ENCODE measurements at places on chromosomes 16 and 17. TPM values are rescaled to one million over a fixed set of nuclear protein-coding genes. Genes with fewer than 3 reads are reported as not detected.

DNA sequence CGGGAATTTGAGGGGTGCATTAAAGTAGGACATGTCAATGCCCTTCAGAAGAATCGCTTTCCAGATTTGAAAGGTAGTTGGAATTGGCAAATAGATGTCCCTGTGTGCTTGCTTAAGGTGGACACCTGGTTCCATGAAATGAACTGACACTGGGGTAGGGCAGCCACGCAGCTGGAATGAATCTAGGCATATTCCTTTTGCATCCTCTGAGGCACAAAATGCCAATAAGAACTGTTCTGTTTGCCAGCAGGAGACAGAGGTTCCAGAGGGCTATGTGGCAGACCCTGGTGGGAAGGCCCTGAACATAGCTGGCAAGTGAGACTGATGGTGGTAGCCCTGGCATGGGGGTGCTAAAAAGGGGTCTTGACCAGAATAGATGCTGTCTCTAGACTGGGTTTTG, 61.5 kb downstream of the SLC6A2 start:
- no peaks in the 10 kb centered on the region for H3K27me3 ChIP-seq
- H3K4me1 ChIP-seq: no peaks in the 10 kb centered on the region
- H3K27ac ChIP-seq: no peak overlapping the region

CX3CL1 gene
- not detected for total RNA-seq

- DNase-seq: no peak
- H3K4me3 ChIP-seq: no peak overlapping the region
- no peak overlapping the region for H3K27ac ChIP-seq
- peaks cover 24% of the 10 kb centered on the region for H3K4me1 ChIP-seq
- H3K27me3 ChIP-seq: no peaks in the 10 kb centered on the region
Measured at GRCh38 chr17:81865733-81866439, 5.3 kb downstream of the ARHGDIA start.

DNA sequence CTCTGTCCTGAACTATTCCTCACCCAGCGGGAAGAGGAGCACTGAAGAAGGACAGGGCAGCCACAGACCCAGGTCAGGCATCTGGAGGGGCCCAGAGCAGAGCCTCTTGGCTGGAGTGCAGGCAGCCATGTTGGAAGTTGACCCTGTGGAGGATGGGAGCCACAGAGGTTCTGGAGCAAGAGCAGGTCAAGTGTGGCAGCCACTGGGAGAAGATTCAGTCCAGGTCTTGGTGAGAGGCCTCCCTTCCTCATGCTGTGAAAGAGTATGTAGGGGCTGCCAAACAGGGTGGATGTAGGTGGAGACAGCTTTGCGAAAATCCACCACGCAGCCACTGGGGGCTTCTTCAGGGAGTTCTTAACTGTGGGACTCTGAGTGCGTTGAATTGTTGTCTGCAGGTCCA, 590 bp upstream of the CD79B start:
- H3K27ac ChIP-seq: peak overlapping the region; percentile 84
- H3K4me1 ChIP-seq: peaks cover 13% of the 10 kb centered on the region
- H3K4me3 ChIP-seq: peak overlapping the region; percentile 85

DNA sequence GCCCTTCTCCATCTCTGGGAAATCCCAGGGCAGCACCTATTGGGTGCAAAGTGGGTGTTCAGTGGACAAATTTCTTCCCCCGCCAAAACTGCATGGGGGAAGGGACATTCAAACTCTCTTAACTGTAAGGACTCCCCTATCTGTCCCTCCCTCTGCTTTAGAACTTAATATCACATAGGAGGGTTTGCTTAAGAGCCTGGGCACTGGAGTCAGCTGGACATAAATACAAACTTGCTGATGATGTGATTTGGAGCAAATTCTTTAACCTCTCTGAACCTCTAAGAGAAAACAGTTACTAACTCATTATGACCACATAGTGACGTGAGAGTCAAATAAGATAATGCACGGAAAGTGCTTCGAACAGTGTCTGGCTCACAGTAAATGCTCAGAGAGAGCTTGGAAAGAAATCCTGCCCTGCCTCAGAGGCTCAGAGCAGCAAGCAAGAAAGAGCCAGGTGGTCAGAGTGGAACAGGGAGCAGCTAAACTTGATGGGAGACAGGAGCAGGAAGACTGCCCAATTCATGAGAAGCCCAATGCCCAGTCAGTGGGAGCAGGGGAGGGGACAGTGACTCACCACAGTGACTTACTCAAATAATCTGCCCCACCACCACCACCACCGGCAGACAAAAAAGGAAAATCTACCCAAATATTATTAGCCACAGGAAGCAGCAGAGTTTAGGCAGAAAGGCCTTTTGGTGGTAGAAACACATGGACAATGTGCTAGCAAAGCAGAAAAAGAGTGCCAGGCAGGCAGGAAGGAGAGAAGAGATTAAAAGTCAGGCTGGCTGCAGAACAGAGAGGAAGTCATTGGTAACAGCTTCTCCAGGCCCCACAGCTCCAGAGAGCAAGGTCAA, 23.9 kb upstream of the CCL1 start:
- H3K36me3 ChIP-seq: no peaks in the 10 kb centered on the region
- H3K27ac ChIP-seq: no peak overlapping the region
- no peaks in the 10 kb centered on the region for H3K27me3 ChIP-seq
- H3K4me1 ChIP-seq: no peaks in the 10 kb centered on the region

All from naive thymus-derived CD4-positive, alpha-beta T cell (primary cell).